ENCODE measurements at places on chromosomes 12 and 14. TPM values are rescaled to one million over a fixed set of nuclear protein-coding genes. Genes with fewer than 3 reads are reported as not detected.

Gene C12orf42
- total RNA-seq = 0.32 TPM

Gene FLRT2
- total RNA-seq = 194 TPM

DNA sequence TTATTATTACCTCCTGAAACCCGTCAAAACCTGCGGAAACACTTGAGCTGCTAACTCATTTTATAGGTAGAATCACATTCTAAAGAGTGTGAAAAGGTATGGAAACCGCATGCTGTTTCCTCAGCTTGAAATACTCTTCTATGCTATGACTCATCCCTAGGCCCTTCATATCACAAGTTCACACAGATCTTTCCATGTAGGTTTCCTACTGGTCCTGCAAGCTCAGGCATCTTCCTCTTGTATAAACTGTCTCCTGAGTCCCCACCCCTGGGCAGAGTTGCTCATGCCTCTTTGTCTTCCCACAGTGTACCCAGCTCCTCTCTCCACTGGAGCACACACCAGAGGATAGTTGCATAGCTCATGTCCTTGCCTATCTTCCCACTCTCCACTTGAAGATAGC lies 84.7 kb downstream of the CMAS start:
- DNase-seq = no peak

DNA sequence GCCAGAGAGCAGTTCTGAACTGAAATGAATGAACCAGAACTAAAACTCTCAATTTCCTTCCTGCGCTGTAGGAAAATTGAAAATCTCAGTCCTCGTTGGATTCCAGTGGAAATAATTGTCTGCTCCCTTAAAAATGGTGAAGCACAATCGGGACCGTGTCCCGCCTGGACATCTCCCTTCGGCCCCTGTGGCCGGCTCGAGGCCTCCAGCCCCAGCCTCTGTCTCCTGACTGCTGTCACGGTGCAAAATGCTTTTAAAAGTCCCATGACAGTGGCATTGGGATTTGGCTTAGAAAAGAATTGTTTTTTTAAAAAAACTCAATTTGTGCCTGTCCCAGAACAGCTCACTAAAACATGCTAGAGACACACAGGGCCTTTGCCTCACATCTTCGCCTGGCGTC lies 142.5 kb downstream of the ZNF664 start:
- no peak for DNase-seq

- DNase-seq = no peak
These were observed 78.8 kb downstream of the GSC start for GRCh38 chr14:94690896-94691659.

Gene FOXM1
- 6.2 TPM for total RNA-seq

Gene RASSF8
- total RNA-seq = 63.1 TPM

- no peak for DNase-seq
These were observed 69.3 kb downstream of the PRKD1 start for GRCh38 chr14:29858299-29858698.

Data from urinary bladder (tissue), 4 donors.